Activated CD4-positive, alpha-beta T cell treated with anti-CD3 and anti-CD28 coated beads for 24 hours (primary cell): ENCODE measurements at places on chromosomes 2 and 18.

DNA sequence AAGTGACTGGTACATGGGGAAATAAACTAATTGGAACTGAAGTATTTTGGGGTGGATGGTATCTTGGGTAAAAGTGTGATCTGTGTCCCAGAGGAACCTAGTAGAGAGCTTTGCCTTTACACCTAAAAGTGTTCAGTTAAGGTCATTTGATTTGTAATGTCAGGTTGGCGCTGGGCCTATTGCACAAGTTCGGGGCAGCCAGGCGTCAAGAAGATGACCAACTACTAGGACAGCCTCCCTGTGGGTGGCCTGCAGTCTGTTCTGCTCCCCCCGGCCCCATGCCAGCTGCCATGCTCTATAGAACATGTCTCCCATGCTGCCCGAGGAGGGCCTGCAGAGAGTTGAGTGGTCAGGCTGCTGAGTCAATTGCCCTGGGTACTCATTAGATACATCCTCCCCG is 10.1 kb downstream of the RRM2 start:
- DNase-seq: no peak

GRCh38 chr2:167293172-167293781 is 405.0 kb downstream of the XIRP2 start:
- no peak for DNase-seq

- DNase-seq: no peak
These were observed 54.7 kb upstream of the MGAT5 start for GRCh38 chr2:134199123-134199522.

- DNase-seq: no peak
These were observed 54.1 kb upstream of the KLF7 start for GRCh38 chr2:207219676-207220501.

GRCh38 chr2:85786444-85786843 is 32.7 kb downstream of the ATOH8 start:
- no peak for DNase-seq

GRCh38 chr2:191976436-191976835 is 129.5 kb upstream of the CAVIN2 start:
- DNase-seq: no peak

DNA sequence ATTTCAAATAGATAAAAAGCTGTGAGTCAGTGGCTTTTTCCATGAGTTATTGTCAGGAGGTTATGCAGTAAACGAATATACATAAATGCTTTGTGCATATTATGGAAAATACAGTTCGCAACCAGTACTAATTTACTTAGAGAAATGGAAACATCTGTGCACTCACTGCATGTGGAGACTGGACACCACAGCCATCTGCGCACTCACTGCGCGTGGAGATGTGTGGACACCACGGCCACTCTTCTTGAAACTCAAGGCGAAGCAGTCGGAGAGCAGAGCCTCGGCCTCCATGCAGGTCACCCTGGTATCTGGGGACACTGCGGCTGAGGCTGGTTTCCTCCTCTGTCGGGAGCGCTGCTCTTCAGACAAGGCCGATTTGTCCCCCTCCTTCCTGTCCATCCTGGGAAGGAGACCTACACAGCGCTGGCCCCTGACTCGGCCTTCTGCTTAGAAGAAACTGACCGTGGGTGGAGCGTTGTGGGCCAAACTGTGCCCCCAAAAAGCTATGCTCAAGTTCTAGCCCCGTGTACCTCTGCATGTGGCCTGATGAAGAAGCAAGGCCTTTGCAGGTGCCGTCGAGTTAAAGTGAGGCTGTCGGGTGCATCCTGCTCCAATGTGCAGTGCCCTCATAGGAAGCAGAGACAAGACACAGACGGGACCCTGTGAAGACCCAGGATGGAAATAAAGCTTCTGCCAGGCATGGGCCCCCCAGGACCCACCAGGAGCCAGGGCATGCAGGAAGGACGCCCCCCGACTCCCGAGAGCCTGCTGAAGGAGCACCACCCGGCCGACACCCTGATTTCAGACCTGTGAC is 88.0 kb downstream of the TPO start:
- no peak for DNase-seq

DNA sequence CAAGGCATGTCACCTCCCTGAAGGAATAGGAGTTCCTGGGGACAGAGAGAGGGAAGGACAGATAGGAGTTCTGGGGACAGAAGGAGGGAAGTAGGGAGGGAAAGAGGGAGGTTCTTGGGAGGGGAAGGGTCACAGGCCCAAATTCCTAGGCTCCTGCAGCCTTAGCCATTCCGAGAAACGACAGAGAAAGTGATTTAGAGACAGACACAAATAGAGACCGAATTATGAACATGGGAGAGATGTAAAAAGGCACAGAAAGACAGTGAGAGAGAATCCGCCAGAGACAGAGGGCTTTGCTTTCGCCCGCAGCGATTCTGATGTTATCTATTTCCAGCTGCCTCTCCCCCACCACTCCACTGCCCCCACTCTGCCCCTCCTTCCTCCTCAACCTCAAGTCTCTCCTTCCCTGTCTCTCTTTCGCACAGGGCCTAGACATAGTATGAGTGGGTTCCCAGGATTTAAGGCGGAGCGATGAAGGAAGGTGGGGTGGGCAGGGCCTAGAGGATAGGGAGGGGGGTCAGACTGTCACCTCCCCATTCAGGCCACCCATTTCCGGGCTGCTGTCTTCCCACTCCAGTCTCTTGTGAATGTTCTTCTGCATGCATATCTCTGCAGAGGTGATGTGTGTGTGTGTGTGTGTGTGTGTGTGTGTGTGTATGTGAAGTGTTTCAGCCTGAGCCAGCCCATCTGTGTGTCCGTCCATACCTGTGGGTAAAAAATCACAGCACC is 3.3 kb upstream of the WNT6 start:
- no peak for DNase-seq

DNA sequence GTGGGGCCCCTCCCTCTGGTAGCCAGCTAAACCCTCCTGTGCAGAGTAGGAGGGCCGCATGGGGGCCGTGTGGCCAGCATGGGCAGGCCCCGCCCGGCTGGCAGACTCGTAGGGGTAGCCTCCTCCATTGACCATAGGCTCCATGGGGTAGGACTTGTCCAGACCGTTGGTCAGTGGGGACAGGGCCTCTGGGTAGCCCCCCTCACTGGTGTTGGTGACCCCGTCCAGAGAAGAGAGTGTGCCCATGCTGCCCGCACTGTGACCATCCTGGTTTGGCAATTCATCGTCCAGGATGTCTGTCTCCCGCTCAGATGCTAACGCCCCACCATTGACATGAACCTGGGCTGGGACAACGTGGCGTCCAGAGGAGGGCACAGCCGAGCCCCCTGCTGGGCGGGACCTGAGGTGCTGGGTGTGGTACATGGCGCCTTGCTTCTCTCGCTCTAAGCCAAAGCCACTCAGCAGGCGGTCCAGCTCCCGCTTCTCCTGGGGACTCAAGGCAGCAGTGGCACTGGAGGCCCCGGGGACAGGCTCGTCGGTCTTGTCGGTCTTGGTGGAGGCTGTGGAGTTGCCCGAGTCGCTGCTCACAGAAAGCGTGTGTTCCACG is 154.3 kb downstream of the TNS1 start:
- DNase-seq: no peak

DNA sequence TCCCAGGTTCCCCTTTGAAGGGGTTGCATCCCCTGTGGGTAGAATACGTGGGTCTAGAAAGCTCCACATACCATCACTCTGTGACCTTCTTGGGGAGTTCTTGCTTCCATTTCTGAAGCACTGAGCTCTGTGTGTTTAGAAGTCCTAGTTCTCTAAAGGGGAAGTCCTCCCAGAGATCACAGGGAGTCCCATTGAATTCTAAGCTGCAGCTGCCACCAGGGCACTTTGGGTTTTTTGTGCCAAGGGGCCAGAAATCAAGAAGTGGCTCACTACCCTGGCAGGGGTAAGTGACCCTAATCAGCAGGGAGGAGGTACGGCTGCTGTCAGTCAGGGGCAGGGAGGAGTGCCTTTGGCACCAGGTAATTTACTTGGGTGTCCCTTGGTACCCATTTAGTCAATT is 70.9 kb downstream of the EHD3 start:
- DNase-seq: no peak

- no peak for DNase-seq
These were observed 157.5 kb upstream of the LMAN1 start for GRCh38 chr18:59516356-59517155.

DNA sequence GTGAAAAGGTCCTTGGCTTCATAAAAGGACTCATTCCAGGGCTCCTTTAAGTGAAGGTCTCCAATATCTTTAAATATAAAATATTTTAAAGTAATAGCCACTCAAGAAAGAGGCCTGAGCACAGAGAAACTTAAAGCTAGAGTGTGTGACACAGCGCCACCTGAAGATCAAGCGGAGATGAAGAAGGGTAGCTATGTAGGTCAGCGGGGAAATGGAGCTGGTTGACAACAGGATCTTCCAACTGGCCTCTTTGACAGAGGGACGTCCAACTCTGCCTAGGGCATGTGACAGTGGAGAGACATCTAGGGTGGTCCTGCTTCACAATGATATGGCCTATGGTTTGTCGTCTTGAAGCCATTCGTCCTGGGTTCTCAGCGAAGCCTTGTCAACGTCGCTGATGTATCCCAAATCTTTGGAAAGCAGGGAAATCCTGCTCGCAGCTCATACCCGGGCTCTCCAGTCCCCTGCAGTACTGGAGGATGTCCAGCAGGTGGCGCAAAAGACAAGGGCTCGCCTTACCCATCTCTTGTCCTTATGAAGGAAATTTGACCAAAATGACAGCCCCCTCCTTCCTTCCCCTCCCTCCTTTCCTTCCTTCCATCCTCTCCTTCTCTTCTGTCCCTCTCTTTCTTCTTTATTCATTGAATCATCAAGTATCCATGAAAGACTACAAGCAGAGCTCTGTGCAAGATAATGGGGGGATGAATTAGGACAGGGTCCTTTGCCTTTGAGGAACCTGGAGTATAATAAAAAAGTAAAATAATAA is 59.6 kb downstream of the LONRF2 start:
- peak; percentile 49 for DNase-seq

GRCh38 chr2:111691164-111691875 is 192.7 kb downstream of the ANAPC1 start:
- DNase-seq: no peak

GRCh38 chr2:158482594-158482993 is 25.8 kb downstream of the PKP4 start:
- DNase-seq: no peak

- DNase-seq: no peak
These were observed 5.5 kb downstream of the CCDC102B start for GRCh38 chr18:68803356-68803755.

DNA sequence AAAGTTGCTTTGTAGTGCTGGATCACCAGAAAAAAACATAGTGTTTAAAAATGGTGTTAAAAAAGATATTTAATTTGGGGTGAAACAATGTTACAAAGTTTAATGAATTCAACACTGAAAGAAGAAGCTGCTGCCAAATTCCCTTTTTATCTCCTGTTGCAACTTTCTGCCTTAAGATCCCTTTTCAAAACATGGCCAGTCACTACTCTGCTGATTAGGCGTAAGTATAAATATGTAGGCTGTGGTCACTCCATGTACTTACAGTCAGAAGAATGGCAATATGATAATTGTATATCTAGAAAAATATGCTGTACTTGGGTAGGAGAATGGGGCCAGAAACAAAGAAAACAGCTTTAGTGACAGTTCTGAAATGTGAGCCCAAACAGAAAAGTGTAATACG is 123.5 kb upstream of the ZBTB14 start:
- no peak for DNase-seq

DNA sequence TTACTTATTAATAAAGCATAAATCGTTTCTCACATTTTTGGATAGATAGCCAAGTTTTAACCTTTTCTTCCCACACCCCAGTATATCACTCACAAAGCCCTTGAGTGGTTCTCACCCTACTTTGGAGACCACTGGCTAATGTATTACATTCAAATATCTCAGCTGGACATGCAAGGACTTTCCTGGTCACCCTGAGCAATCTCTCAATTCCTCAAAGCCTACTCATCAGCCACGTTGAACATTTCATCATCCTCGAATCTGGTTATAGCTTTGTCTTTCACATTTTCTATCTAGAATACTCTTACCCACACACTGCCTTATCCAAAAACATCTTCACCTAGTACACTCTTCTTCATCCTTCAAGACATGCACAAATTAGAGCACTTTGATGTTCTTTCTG is 71.1 kb upstream of the MAPRE2 start:
- no peak for DNase-seq
